NCI-H345 (cell line): ENCODE measurements at places on chromosomes 6 and 20.

GRCh38 chr6:158092806-158093205 lies 75.3 kb downstream of the SERAC1 start:
- DNase-seq: no peak

DNA sequence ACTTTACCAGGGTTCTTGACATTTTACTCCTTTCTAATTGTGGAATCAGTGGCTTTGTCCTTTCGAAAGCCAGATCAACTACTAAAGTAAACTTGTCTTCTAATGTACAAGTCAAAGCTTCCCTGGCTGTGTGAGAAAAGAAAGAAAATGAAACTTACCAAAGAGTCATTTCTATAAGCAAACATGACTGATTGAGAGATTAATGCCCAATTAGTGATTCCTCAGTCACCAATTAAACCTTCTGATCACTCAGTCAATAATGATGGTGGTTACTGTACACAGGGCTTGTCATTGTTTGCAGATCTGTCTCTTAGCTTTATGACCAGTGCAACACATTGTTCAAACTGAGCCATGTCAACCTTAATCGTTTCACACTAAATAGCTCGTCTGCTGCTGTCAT lies 1168.4 kb upstream of the CITED2 start:
- no peak for DNase-seq

DNA sequence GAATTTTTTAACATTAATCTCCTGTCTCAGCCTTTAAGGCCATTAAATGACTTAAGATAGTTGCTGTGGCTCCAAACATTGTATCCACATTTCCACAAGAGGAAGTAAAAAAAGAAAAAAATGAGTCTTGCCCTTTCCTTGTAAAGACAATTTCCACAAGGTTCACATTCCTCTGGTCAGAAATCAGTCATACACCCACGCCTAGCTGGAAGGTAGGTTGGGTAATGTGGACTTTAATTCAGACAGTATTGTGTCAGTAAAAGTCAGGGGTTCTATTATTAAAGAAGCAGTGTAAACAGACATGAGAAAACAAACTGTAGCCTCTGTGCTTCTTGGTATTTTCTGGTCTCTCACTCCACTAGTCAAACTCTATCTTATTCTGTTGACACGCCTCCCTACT lies 682.0 kb downstream of the GRIK2 start:
- DNase-seq: no peak

DNA sequence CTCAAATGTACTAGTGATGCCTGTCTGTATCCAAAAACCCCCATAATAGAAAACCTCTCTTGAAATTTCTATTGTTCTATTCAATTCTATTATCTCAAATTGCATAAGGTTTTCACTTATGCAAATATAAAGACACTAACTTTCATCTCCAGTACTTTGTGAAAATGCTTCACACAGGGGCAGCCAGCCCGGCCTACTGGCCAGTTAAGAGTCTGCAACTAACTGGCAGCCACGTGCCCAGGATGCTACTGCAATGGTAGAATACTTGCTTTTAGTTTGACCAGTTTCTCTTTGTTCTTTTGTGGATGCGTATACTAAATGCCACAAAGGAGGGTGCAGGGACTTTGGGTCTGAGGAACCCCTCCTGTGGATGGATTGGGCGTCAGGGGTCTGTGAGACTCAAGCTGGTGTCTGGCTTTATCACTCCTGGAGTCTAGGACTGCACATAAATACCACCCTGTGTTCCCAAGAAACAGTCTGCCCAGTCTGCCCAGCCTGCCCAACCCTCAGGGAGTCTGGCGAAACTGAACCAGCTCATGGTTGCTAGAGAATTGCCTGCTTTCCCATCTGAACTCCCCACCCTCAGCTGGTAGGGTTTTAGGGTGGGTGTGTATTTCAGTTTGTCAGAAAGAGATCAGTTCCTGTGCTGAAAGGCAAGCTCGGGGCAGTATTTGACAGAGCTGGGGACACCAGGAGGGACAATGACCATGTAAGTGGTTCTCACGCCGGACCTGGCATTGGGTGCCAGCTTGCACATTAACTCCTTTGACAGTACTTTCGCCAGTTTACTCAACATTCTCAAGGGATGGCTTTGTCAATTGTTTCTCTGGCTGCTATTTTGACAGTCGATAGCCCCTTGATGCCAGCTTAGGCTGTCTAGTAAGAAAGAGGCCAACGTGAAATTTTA lies 558.2 kb upstream of the JAG1 start:
- DNase-seq: no peak

GRCh38 chr6:67643281-67643680 lies 991.8 kb upstream of the ADGRB3 start:
- no peak for DNase-seq

DNA sequence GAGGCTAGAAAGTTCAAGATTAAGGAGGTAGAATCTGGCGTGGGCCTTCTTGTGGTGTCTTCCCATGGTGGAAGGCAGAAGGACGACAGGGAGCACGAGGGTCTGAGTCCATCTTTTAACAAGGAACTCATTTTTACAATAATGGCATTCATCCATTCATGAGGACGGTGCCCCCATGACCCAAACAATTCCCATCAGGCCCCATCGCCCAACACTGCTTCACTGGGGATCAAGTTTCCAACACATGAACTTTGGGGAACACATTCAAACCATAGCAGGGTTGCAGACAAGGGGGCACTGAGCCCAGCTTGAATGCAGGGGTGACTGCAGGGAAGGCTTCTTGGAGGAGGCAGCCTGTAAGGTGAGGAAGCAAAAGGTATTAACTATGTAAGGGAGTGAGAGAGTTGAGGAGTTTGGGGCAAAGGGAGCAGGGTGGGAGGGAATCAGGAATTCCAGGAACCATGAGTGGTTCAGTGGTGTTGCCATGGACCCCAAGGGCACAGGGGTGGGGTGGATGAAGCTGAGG lies 5.5 kb downstream of the RAB44 start:
- DNase-seq: no peak

DNA sequence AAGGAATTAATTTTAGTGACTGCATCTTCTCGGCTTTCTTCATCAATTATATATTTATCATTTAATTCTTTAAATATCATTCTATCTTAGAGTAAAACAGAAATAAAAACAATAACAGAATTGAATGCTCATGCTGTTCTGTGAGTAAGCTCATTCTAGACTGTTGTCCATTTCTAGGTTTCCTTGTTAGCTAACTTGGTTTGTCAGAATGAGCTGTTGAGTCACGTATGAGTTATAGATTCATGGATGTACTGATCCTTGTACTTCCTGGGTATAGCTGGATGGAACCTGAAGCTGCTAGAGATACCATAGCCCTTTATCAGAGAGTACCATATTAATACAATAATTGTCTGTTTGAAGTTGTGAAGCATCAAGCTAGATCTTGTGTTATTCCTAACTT lies 515.3 kb downstream of the TENT5A start:
- no peak for DNase-seq

- DNase-seq: no peak
Measured at GRCh38 chr6:49515485-49516146, 15.9 kb downstream of the GLYATL3 start.

DNA sequence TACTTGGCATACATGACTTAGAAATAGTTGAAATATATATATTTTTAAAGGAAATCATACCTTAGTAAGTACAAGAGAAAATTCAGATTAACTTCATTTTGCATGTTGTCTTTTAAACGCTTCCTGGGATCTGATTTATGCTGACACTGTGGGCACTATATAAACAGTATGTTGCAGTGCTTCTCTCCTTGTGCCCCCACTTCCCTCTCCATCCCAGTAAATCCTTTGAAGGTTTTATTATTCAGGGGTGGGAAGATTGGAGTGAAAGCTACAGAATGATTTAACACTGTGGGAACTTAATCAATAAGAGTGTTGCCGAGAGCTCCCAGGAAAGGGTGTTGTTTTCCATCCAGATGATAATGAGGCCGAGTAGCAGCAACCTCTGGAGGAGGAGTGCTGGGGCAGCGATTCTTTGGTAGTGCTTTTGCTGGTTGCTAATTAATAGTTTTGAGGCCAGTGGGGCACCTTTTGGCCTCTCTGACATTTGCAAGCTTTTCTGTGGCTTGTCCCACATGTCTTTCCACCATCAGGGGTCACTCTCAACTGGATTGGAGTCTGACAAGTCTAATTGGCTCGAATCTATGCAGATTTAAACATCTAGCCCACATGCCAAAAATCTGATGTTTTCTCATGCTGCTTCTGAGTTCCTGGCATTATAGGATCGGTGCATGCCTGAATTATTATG lies 183.0 kb upstream of the MMS22L start:
- DNase-seq: no peak

DNA sequence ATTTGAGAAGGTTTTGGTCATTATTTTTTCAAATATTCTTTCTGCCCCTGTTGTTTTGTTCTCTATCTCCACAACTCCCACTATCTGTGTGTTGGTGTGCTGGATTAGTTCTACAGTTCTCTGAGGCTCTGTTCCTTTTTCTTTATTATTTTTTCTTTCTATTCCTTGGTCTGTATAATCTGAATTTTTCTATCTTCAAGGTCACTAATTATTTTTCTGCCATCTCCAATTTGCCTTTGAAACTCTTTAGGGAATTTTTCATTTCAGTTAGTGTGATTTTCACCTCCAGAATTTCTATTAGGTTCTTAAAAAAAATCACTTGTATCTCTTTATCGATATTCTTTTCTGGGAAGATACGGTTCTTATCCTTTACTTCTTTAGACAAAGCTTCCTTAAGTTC lies 82.1 kb upstream of the GGTLC1 start:
- DNase-seq: no peak

DNA sequence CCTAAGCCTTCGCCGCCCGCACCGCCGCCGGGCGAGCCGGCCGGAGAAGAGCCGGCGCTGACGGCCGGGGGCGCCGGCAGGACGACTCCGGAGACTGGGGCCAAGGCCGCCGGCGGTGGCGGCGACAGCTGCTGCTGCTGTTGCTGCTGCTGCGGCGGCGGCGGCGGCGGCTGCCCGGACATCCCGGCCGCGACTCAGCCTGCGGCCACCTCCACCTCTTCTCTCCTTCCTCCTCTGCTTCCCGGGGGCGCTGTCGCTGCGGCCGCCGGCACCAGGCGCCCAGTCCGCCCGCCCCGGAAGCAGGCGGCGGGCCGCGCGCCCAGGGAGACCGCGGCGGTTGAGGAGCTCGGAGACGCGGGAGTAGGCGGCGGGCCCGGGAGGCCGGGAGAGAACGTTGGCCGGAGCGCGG lies 307 bp downstream of the RANBP9 start:
- DNase-seq: no peak

DNA sequence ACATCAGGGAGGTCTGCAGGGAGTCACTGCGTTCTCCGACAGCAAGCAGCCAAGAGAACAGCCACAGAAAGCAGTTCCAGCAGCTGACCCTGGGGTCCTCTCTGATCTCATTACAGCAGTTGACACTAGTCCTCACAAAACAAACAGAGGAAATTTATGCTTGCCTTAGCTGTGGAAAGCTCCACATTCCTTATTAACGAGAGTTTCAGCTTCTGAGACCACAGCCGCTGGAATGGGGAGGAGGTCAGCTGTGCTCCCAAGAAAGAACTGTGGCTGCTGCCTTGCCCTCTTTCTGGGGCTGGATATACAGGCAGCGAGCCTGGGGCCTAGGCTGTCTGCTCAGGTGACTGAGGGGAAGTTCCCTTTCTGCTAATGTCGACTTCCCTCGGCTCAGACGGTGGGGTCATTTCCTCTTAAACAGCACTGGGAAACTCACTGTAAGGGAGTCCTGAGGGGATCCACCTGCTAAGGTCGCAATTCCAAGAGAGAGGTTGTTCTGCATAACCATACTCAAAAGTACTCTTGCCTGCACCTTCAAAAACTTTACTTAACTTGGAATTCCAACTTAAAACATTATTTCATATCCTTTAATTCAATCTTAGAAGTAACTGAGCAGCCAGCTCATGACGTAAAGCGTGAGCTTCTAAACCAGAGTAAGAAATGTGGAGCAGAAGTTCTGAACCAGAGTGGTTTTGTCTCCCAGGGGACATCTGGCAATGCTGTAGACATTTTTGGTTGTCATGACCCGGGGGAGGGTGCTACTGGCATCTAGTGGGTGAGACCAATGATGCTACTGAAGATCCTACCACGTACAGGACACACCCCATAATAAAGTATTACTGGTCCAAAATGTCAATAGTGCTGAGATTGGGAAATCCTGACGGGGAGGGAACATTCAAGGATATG lies 80.3 kb downstream of the BACH2 start:
- no peak for DNase-seq

DNA sequence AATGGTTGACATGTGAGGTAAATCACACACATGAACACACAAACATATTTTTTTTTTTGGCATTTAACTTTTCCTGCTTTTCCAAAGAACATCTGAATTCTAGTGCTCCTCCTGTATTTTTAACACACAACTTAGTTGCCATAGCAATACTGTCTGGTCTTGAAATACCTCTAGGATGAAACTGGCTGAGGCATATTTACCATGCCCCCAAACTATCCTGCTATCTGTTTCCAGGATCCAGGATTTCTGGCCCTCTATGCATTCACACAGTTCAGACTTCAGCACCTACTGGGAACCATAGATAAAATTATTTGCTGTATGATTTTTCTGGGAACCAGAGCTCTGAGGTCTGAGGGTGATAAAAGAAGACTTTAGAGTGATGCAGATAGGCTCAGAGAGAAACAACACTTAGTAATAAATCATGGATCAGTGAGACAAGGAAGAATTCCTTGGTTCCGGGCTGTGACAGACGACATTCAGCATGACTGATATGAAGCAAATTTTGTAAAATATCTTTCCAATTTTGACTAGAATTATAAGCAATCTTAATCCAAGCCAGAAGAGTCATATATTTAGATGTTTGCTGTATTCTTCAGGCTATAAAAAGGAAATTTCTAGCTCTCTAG lies 359.7 kb downstream of the BTBD9 start:
- DNase-seq: no peak

DNA sequence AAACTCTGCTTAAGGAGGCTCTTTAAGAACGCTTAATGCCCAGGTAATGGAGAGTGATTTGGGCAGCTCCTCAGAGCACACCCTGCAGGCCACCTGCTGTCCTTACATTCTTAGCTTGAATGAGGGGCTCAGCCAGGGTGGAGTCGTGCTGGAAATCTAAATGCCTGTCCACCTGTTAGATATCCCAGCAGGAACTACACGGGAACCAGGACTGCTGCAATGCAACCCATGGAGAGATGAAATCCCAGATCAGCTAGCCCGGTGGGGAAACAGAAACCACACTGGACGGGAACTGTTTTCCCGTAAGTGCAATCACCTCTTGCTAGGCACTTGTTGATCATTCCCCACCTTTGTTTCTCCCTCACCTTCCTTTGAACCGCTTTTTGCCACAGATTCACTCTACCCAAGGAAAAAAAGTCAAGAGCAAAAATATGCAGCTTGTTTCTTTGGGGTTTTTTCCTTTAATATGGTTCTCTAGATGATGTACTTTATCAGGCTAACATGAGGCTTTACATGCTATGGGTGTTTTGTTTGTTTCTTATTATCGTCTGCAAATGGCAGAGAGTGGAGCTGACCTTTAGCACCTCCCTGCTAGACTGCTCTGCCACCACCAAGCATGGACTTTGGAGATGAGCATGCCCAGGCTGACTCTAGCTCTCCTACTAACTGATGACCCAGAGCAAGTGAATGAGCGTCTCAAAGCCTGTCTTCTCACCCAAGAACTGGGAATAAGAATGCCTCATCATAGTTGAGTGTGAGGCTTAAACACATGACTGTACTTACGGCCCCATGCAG lies 125.9 kb upstream of the TNFAIP3 start:
- no peak for DNase-seq

GRCh38 chr6:101986476-101986875 lies 593.0 kb downstream of the GRIK2 start:
- no peak for DNase-seq
